Osteocyte (in vitro differentiated cells): ENCODE measurements at places on chromosomes 2 and 18.

GRCh38 chr2:227703961-227704360 lies 13.9 kb downstream of the SLC19A3 start:
- no peak for DNase-seq

- no peak for DNase-seq
These were observed 635.7 kb upstream of the NRXN1 start for GRCh38 chr2:51667679-51668078.

- no peak for DNase-seq
These were observed 52.8 kb upstream of the PMAIP1 start for GRCh38 chr18:59846814-59847490.

GRCh38 chr2:217775920-217776503 lies 226.8 kb downstream of the TNS1 start:
- no peak for DNase-seq

DNA sequence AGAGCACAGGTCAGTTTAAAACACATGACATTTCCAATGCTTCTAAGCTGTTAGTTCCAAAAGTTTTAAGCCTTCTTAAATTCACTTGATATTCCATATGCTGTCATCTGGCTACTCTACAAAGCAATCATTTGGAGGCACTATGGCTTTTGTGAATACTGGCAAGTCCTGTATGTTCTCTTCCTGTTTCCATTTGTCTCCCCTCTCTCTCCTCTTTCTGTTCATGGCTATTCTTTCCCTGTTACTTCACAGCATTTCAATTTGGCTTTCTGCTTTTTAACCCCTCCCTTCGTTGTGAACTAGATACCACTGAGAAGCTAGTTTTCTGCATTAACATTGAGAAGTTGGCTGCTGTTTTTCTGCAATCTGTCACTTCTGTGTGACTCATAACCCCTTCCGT lies 1337.2 kb upstream of the CELF4 start:
- DNase-seq, result no peak

- DNase-seq, result no peak
These were observed 69.3 kb upstream of the CYP1B1 start for GRCh38 chr2:38145236-38145635.
